ENCODE measurements at places on chromosomes 6 and 20.

DNA sequence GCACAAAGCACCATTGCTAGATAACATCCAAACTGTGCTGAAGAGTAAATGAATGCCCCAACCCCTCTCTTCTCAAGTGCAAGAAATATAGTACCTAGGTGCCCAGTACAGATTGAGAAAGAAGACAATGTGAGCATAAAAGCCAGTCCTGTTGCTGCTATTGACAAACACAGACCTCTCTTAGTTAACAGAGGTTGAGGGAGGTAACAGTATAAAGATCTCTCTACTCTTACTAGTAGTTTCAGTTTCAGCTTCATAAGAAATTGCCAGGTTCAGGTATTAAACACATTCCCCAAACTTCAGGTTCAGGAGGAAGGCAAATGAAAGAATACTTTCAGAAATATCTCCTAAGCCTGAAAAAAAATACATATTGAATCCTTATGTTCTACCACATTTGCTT is 31.4 kb downstream of the TBC1D32 start:
- no peak for DNase-seq

- no peak for DNase-seq
These were observed 20.2 kb upstream of the CD2AP start for GRCh38 chr6:47457370-47457769.

- DNase-seq: no peak
These were observed 8.4 kb downstream of the SIM1 start for GRCh38 chr6:100456141-100456907.

DNA sequence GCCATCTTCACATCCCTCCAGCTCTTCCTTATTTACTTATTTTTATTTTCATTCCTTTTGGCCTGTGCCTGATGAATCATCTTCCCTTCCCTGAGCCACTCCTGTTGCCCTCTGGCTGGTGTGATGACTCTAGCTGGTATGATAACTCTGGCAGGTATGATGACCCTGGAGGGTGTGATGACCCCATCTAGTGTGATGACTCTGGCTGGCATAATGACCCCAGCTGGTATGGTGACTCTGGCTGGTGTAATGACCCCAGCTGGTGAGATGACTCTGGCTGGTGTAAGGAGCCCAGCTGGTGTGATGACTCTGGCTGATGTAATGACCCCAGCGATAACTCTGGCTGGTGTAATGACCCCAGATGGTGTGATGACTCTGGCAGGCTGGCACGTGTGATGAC is 426.8 kb downstream of the QKI start:
- DNase-seq: no peak

DNA sequence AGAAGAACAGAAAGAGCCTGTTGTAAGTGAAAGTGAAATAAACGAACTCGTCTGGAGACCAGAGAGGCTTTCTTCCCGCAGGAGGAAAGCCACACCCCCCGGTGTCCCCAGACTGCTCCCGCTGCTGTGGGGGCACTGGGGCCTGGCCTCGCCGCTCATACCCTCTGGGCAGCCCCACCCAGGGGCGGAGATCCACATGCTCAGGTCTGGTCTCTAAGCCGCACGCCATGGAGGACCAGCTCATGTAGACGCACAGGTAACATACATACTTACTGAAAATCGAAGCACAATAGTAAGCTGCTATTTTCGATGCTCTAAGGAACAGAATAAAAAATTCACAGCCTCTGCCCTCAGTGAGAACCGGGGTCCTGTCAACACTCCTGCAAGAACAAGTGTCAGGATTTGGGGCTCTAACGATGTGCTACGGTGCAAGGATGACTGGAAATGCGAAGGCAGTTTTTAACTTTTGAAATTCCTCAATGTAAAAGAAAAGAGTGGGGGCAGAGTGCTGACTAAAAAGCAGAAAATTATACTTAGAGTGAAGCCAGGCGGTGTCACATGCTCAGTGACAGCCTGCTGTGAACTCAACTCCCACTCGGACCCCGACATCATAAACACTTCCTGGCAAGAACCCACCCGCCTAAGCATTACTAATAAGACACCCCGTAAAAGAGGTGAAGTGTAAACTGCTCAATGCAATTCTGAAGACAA is 110.5 kb downstream of the IRF4 start:
- no peak for DNase-seq

GRCh38 chr6:113695516-113695915 is 161.6 kb upstream of the MARCKS start:
- peak; percentile 30 for DNase-seq

- DNase-seq: no peak
These were observed 11.7 kb upstream of the SIRPG start for GRCh38 chr20:1669304-1669703.

DNA sequence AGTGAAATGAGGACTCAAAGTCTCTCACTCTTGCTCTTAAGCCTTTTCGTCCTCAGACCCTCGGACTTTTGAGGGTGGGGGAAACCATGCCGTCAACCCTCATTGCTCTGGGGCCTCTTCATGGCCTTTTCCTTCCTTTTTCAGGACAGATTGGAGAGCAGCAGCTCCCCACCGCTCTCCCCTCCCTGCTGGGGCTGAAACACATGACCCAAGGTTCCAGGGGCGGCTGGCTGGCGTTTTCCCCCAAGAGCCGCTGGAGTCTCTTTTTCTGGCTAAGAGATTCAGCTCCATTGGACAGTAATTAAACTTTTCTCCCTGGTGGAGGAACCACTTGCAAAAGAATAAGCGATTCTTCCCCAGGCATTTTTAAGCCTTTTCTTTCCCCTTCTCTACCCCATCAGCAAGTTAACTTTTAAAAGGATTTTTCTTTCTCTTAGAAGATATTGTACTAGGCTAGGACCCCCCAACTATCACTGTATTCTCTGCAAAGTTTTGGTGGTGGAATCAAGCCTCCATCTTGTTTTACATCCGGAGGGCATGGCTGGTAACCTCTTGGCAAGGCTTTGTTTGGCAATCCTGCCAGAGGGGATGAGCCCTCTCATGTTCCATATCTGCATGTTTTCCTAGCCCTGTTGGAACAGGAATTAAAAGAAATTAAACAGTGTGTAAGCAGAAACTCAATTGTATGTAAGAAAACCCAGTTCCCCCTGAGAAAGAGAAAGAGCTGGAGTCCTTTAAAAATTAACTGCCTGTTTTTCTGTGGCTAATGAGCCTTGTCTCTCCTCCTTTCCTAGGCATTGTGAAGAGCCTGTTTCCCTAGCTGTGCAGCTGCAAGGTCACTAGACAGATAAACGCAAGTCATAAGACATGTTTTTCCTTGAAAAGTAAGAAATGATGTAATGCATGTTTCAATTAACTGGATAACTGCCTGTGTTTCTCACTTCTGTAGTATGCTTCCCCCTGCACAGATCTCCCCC is 100.8 kb upstream of the GPR6 start:
- DNase-seq: no peak

GRCh38 chr6:50762798-50763197 is 49.5 kb downstream of the TFAP2D start:
- DNase-seq: no peak

- peak; percentile 6 for DNase-seq
These were observed 67.3 kb upstream of the RALY start for GRCh38 chr20:33926425-33926824.

All from IMR-90 (cell line).